ENCODE measurements at places on chromosomes 5 and 9.

- no peak for DNase-seq
Measured at GRCh38 chr5:168346417-168346816, 55.0 kb downstream of the WWC1 start.

DNA sequence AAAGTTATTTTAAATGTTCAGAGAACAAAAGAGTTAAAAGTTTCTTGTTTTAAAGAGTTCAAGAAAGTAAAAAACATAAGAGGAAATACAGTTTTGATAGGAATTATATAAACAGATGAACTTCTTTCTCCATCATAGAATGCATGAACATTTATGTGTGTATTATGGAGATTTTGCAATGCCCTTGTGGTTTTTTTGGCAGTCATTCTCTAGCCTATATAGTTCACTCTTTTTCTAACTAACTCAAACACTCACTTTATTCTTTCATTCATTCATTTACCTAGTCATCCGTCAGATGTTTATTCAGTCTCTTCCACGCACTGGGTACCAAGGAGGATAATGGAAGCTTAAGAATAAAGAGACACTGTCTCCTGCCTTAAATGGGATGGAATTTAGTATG is 195.9 kb upstream of the VLDLR start:
- DNase-seq = no peak

DNA sequence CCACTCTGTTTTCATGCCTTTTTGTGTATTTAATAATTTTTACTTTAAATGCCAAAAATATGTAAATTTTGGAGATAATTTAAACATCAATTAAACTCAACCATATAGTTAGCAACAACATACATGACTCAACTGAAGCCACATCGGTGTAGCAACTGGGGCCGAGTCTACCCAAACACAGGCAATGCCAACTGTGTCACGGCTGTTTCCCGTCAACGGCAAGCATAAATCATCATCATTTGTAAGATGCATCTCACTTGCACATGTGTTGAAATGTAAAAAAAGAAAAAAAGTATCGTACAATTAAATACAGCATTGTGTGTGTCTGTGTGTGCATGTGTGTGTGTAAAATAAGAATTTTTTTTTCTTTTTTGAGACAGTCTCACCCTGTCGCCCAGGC is 160.1 kb upstream of the TAS2R1 start:
- no peak for DNase-seq

GRCh38 chr5:141957367-141957996 is 520 bp downstream of the PCDH12 start:
- no peak for DNase-seq

DNA sequence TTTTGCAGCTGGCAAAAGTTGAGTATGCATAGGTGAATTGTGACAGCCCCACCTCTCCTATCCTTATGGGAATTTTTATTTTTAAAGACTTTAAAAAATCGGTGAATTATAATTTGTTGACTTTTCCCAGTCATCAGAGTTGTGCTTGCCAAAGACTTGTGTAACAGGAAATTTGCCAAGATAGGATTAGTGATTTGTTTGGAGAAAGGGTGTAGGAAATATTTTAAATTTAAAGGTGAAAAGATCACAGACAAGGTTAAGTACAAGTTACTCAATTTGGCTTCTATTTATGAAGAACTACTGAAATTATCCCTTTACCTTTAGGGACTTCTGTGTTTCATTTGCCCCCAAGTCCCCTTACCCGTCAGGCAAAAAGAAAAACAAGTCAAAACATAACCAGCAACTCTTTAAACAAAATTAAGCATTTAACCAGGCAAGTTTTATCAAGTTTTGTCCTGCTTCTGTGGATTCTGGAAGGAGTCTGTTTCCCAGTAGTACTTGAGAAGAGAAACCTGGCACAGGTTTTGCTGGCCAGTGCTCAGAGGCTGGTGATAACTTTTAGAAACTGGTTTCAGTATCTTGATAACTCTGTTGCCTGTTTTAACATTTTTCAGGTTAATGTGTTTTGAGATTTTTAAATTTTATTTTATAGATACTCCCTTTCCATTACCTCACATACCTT is 285.4 kb downstream of the MAST4 start:
- DNase-seq = peak; percentile 13

GRCh38 chr9:130347931-130348330 is 82.4 kb downstream of the HMCN2 start:
- no peak for DNase-seq

- no peak for DNase-seq
Measured at GRCh38 chr9:102922526-102922925, 72.6 kb upstream of the CYLC2 start.

DNA sequence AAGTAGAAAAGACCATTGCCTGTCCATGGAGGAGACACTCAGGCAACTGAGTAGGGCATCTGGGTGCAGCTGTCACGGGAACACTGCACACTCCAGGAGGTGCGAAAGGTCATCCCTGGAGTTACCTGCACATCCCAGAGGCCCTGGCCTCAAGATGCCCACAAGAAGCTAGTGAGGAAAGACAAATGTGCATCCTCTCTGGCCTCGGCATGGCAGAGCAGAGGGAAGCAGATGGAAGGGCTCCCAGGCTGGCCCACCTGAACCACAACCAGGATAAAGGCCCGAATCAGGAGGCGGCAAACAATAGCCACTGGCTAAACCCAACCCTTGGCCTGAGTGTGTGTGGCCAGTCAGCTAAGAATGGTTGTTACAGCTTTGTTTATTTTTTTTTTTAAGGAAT is 231.7 kb downstream of the SYK start:
- DNase-seq = no peak

- DNase-seq = no peak
Measured at GRCh38 chr5:11898787-11899186, 5.5 kb downstream of the CTNND2 start.

- no peak for DNase-seq
Measured at GRCh38 chr5:42750507-42750906, 6.1 kb upstream of the CCDC152 start.

DNA sequence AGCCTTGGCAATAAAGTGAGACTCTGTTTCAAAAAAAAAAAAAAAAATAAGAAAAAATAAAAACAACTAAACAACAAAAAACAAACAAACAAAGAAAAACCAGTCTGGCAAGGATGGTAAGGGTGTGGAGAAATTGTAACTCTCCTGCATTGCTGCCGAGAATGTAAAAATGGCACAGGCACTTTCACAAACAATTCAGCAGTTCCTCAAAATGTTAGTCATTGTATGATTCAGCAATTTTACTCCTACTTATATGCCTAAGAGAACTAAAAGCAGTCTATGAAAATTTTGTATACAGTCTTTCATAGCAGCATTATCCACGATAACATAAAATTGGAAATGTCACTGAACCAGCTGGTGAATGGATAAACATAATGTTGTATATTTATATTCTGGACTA is 280.4 kb downstream of the CDH9 start:
- no peak for DNase-seq

- DNase-seq = no peak
Measured at GRCh38 chr9:124271660-124272059, 13.9 kb downstream of the NEK6 start.
